ENCODE measurements at places on chromosomes 16 and 17.

- peak; percentile 27 for DNase-seq
Measured at GRCh38 chr17:60390925-60391470, 935 bp downstream of the USP32 start.

- peak; percentile 45 for DNase-seq
Measured at GRCh38 chr17:78357177-78357586, 2.7 kb downstream of the SOCS3 start.

DNA sequence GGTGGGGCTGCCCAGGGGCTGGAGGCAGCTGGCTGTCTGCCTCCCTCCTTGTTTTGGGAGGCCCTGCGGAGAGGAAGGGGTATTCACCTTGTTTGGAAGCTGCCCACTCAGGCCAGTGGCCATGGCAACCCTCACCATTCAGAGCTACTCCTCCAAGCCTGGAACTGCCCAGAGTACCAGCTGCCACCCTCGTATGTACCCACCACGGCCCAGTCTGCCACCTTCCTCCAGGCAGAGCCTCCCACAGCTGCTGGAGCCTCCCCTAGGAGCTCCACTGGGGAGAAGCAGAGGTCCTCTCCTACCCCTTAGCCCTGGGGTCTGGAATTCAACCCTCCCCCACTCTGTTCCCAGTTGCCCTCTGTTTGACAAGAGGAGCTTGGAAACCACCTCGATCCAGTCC lies 90.7 kb downstream of the AXIN2 start:
- DNase-seq = no peak

DNA sequence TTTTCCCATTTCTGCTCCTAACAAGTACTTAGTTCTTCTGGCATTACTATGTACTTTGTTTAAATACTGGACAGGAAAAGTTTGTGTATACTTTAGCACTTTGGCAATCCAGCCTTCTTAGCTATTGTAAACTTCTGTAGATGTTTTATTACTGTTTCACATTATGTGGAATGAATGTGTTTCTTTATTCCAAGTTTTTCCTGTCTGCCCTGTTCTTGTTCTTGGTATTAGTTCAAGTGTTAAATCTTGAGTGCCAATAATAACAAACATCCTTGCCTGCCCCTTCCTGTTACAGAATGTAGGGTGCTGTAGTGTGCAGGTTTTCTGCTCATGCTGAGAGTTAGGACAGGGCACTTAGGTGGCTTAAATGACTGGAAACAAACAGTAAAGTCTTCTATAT lies 7.3 kb upstream of the CAPNS2 start:
- no peak for DNase-seq

DNA sequence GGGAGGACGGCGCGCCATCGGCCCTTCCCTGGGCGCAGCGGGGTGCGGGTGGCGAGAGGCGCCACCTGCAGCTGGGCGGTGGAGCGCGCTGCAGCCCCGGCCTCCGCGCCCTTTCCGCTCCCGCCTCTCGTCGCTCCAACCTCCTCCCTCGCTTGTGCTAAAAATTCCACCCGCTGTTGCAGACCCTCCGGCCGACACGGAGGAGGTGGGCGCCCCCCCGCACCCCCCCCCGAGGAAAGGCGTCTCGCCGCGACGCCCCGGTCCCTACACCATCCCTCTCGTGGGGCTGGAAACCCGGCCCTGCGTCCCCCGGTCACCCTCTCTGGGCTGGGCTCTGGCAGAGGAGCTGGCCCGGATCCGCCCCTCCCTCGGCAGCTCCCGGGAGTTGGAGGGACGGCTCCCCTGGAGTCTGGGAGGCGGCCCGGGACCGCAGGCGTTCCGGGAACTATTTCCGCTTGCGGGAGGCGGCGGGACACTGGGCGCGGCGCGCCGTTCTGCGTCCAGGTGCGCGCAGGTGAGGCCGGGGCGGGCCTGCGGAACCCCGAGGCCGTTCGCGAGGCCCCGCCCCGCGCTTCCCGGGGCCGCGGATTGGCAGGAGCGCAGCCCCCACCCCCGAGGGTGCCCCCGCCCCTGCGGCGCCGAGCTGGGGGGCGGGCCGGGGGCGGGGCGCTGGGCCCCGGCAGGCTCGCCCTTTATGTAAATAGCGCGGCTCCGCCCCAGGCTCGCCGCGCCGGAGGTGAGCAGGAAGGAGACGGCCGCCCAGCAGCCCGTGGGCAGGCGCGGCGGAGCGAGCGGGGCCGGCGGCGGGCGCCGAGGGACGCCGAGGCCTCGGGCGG lies at the start of gene LLGL2:
Gene LLGL2 (plus strand): TSS at position 728 of the 836 bp plus-strand sequence. CDS start 17,730 bp downstream, outside the sequence.
- DNase-seq = peak; percentile 71

GRCh38 chr17:17109256-17109655 lies 67.0 kb downstream of the MPRIP start:
- DNase-seq = no peak

- no peak for DNase-seq
Measured at GRCh38 chr17:78725448-78726021, 56.5 kb downstream of the CYTH1 start.

GRCh38 chr17:6910987-6911603 lies 79.6 kb upstream of the TEKT1 start:
- no peak for DNase-seq

DNA sequence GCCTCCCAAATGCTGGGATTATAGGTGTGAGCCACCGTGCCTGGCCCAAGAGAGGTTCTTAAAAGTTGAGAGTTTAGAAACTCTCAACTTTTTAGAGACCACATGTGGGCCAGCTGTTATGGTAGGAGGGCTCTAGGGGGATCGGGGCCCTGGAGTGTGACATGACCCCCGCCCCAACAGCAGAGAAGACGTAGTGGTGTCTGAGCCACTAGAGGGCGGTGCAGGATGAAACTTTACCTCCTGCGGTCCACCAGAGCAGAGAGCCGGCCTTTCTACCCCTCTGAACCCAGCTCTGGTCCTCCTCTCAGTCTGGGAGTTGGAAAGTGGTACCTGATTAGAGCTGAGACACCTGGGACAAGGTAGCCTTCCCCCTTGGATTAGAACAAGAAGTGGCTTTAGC lies 7.4 kb downstream of the CDK5RAP3 start:
- DNase-seq = peak; percentile 44

DNA sequence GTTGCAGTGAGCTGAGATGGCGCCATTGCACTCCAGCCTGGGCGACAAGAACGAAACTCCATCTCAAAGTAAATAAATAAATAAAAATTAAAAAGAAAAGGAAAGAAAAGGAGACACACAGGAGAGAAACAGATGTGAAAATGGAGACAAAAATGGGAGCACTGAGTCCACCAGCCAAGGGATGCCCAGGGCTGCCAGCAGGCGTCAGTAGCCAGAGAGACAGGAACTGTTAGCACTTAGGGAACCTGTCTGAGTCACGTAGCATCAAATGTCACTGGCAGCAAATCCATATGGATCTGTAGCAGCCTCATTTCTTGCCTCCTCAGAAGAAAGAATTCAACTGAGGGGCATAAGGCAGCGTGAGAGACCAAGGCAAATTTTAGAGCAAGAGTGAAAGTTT lies 79.7 kb downstream of the CYLD start:
- no peak for DNase-seq

DNA sequence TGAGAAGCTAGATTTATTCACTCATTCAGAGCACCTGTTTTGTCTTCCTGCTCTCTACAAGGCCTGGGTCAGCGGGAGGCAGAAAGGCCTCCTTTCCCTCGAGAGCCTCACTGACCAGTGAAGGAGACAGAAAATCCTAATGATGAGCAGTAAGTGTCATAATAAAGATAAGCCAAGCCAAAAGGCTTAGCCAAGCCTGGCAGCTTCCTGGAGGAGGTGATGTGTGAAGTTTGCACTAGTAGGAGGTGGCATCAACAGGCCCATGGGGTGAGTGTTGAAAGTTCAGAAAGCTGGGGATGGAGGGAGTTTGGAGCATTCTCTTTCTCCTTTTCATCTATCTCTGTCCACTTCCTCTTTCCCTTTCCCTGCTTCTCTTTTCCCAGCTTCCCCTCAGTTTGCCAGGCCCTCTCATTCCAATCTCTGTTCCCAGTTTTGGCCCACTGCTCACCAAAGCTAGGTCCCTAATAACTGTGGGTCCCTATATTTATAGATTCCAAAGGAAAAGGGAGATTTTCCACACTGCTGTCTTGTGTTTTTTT lies 16.5 kb upstream of the SPNS3 start:
- no peak for DNase-seq

DNA sequence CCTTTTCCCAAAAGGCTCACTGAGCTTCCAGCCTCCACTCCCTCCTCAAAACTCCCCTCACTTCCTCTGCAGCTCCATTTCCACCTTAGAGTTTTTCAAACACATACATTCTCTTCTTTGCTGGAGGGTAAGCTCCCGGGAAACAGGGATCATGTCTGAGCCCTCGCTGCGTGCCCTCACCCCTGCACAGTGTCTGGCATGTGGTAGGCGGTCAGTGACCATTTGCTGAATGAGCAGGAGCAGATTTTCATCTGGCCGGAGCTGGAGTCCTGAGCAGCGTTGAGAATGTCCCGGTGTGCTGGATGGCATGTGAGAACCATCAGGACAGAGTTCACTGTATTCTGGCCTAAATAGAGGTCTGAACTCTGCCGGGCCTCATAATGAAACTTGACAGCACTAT lies 274.5 kb downstream of the GRIN2A start:
- no peak for DNase-seq

DNA sequence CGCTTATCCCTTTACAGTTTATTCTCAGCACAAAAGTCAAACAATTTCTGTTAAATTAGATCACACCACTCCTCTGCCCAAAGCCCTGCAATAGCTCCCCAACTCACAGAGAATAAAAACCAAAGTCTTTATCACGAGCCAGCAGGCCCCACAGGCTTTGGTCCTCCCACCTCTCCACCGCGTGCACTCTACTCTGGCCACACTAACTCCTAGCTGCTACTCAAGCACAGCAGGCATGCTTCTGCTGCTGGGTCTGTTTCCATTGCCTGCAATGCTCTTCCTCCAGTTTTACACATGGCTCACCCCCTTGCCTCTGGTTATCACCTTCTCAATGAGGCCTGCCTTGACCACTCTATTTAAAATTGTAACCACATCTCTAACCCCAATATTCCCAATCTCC lies 27.6 kb downstream of the HELZ start:
- DNase-seq = no peak

Data from activated CD4-positive, alpha-beta T cell treated with anti-CD3 and anti-CD28 coated beads, Interleukin-2, amount 50 U/mL, for 48 hours (primary cell).